Fibroblast of villous mesenchyme (primary cell): ENCODE measurements at places on chromosomes 3 and 15. TPM values are rescaled to one million over a fixed set of nuclear protein-coding genes. Genes with fewer than 3 reads are reported as not detected.

The KY gene
- total RNA-seq, result 0.32 TPM in 1 of 2 replicates, not detected in the other

The ANKRD63 gene
- total RNA-seq, result not detected in 2 replicates

The SNX22 gene
- total RNA-seq, result under 0.01 and 0.32 TPM in 2 replicates

The TMCO5A gene
- total RNA-seq, result not detected in 2 replicates

The UBA5 gene
- 48.8 and 51.2 TPM in 2 replicates for total RNA-seq

The CLDN11 gene
- total RNA-seq, result 276 and 411 TPM in 2 replicates

The CCR3 gene
- not detected in 2 replicates for total RNA-seq

The HRG gene
- not detected in 2 replicates for total RNA-seq

The MIX23 gene
- 29.0 and 36.3 TPM in 2 replicates for total RNA-seq

The HIGD2B gene
- total RNA-seq, result 0.32 and 0.43 TPM in 2 replicates
